ENCODE measurements at places on chromosomes 16 and 17.

DNA sequence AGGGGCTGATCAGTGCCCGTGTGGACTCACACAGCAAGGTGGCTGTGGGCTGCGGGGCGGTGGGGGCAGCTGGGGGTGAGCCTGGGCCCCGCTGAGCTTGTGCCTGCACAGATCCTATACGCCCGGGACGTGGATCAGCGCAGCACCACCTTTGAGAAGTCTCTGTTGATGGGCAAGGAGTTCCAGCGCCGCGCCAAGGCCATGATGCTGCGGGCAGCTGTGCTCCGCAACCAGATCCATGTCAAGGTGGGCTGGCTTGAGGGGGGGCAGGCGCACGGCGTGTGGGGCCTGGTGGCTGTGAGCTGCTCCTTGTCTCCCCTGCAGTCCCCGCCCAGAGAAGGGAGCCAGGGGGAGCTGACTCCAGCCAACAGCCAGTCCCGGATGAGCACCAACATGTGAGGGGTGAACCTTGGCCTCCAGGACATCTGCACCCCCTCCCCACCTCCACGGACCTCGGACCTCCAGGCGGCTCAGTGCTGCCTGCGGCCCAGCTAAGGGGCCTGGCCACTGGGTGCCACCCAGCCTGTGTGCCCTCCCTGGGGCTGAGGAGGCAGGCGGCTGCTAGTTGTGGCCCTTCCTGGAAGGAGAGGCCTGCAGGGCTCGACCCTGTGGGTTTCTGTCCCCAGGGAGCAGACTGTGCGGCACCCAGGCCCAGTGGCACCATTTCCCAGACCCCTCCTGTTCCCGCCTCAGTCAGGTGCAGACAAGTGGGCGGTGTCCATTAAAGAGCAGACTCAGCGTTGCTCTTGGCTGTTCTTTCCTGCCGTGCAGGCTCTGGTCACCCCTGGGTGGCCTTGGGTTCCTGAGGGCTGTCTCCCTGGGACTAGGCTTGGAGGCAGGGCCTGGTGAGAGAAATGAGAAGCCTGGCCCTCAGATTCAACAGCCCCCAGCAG lies 5.3 kb downstream of the GPS1 start:
- no peak for DNase-seq

- no peak for DNase-seq
Measured at GRCh38 chr16:67000384-67001351, 12.3 kb downstream of the CES4A start.

DNA sequence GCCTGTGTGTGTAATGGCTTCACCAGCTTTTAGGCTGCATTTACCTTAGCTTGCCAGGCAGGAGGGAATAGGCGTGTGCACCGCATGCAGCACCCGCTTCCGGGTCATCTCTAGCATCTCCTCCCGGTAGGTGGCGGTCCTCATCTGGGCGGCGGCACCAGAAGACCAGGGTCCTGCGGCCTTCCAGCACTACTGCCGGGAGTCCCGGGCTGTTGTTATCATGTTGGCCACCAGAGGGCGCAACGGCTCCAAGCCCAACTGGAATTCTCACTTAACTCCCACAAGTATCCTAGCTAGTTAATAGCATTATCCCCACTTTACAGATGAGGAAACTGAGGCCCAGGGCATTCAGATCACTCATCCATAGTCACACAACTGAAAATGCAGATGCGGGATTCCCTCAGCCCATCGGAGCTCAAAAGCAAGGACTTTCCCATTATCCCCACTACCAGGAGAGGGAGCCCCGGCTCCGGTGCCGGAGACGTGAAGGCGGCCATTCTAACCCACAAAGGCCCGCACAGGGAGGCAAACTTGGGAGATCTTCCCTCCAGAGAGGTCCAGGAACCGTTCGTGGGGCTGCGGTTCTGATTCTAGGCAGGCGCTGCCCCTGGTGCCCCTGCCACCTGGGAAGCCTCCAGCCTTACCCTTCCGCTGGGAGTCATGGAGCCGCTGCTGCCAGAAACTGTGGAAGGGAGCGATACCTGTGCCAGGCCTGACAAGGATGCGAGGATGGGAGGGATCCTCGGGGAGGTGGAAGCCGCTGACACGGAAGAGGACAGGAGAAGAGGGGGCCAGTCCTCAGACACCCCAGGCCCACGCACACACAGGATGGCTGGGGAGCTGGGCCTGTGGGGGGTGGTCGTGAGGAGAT lies 23.9 kb downstream of the LGALS9 start:
- no peak for DNase-seq

DNA sequence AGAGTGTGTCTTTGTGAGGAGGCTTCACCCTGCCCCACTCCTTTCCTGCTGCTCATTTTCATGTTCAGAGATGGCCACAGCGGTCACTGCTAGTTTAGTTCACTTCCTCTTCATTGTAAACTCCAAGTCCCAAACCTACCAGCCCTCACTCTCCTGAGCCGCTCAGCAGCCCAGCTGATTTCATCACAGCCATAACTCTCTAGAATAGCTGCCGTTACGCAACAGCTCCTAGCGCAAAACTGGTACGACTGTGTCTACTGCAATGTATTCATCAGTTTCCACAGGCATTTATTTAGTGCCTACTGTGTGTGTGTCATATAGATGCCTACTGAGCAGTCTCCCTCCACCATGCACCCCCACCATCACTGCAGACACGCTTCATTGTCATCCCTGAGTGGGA lies 233.5 kb upstream of the RPL38 start:
- no peak for DNase-seq

Measured in cortex of kidney (tissue), 1 donor.